AG09309 (cell line): ENCODE measurements at places on chromosomes 4 and X.

DNA sequence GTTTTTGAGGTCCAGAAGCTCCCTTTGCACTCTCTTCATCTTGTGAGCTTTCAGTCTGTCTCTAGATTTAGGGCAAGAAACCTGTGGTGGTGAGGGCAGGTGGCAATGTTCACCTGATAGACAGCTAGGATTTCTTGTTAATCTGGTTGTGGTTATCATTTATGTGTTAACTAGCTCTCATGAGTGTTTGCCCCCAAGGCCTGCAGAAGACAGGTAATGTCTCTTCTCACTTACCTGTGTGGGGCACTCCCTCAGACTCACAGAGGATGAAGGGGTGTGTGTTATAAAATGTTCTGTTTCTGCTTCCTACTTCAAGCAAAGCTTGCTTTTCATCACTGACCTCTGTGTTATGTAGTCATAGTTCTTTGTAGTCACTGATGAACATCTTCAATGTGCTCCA, 17.8 kb downstream of the EGF start:
- DNase-seq: no peak

DNA sequence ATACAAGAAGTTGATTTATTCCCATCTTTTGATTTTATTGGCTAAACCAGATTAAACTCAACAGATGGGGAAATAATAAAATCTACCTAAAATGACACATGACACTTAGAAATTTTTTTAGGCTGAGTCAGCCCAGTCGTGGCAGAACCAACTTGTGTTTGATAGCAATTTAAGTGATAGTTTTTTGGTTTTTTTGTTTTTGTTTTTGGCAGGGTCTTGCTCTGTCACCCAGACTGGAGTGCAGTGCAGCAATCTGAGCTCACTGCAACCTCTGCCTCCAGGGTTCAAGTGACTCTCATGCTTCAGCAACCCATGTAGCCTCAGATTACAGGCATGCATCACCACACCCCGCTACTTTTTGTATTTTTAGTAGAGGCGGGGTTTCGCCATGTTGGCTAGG, 370.3 kb upstream of the NOCT start:
- no peak for DNase-seq

GRCh38 chr4:113502906-113503305, 258.6 kb downstream of the CAMK2D start:
- no peak for DNase-seq

DNA sequence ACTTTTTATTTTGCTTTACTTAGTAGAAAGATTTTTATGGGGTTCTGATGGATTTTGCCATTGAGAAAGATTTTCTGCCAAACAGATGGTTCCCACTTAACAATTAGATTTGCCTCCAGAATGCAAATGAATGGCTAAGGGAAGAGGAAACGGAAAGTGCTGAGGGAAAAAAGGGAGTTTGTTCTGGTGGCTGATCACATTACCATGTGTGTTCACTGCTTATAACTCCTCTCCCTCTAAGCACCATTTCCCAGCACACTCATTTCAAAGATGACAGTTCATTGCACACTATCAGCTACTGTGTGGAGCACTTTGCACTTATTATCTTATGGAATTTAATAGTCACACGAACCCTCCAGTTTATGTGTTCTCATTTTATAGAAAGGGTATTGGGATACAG, 68.0 kb upstream of the GRID2 start:
- no peak for DNase-seq

- DNase-seq: peak; percentile 16
Observed at GRCh38 chrX:68433155-68433980, at the start of gene OPHN1. Gene OPHN1 (minus strand): TSS chrX:68433495. CDS start chrX:68433020, 475 bp downstream.

DNA sequence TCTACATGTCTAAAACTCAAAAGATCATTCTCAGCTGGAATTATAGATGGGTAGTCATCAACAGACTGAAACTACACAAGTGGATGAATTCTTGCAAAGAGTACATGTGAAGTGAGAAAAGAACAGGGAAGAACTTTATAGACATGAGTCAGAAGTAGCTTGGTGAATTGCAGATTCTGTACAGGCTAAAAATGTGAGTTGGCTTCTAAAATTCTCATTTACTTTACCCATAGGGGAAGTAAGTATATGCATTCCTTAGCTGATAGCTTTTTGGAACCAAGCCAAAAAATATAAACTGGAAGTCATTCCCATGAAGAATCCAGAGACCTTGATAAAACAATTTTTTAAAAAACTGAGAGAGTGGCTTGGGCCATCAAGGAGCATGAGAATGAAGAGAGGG, 584.2 kb upstream of the FTHL17 start:
- peak; percentile 16 for DNase-seq

GRCh38 chr4:24131954-24132673, 242.3 kb upstream of the PPARGC1A start:
- DNase-seq: no peak

DNA sequence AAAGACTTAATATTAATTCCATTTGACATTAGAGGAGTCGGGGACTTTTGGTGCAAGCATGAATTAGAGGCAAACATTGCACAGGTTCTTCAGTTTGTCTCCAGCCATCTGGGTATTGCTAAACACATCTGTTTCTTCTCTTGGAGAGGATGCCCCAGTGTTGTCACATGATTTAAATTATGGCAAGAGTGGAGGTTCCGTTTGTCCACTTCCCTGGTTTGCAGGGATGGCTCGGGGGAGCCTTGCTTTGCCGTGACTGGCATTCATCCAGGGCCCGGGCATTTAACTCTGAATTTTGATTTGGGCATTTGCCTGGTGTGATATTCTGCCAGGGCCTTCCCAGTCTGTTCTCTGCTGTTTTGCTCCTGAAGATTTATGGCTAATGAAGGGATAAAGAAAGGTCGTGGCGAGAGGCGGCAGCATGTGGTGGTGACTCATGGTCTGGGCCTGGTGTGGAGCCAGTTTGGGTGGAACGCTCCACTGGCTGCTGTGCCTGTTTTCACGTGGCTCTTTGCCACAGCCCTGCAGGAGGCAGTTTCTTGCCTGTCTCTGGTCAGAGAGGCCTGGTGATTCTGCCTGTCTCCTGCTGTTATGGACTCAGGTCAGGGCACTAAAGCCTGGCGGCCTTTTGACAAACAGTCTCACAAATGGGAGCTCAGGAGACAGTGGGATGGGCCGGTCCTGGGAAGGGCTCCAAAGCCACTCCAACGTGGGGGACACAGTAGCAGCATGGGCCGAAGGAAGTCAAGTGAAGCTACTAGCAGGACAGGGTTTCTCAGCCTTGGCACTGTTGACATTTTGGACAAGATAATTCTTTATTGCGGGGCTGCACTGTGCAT, 99.4 kb upstream of the PGRMC2 start:
- peak; percentile 92 for DNase-seq

GRCh38 chr4:1201851-1202525, 29.6 kb upstream of the SPON2 start:
- peak; percentile 46 for DNase-seq

GRCh38 chr4:115229873-115230272, 116.5 kb upstream of the NDST4 start:
- DNase-seq: no peak

- no peak for DNase-seq
Observed at GRCh38 chr4:183011213-183011907, 87.7 kb upstream of the WWC2 start.

DNA sequence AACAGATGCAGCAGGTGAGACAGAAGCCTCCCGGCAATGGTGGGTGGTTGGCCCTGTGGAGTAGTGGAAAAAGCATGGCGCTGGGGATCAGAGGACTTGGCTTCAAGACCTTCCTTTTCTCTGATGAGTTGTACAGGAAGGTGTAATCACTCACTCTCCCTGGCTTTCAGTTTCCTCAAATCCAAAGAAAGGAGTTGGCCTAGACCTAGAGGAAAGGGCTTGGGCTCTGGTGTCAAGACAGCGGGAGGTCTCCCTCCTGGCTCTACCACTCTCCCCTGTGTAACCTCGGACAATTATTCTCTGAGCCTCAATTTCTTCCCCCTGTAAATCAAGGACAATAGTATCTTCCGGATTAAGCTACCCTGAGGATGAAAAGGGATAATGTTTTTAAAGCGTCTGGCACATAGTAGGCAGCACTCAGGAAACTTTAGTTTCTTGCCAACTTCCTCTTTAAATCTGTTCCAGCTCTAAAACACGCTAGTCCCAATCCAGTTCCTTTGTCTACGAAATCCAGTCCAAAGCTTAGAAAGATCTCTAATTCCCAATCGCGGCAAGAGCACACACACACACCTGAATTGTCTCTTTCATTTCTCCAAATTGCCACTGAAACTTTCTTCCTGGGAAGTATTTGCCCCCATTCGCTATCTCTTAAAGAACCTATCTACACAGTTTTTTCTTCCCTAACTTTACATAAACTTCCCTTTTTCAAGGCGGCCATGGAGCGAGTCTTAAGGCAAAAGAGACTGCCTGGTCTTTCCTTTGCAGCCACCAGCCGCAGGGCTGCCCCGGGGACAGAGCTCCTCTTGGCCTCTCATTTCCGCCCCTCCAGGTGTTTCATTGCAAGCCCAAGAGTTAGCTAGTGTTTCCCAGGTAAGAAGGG, 29.9 kb upstream of the GPC4 start:
- no peak for DNase-seq

DNA sequence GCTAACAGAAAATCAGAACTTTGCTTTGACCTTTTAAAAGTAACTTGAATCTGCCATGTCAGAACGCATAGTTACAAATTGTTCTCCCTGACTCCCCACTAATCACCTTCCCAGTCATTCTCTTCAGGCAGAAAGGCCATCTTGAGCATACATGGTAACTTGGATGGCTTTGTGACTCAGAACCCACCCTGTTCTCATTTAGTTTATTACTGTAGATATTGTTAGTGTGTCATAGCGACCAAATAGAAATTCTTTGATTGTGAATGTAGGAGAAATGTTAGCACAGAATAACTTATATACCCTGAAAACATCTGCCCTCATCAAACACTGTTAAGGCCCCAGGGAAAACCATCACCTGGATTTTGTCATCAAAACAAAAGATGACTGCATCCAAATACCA, 382.0 kb downstream of the MAGEB5 start:
- no peak for DNase-seq

GRCh38 chr4:56656346-56656643, 24.8 kb downstream of the HOPX start:
- DNase-seq: no peak

DNA sequence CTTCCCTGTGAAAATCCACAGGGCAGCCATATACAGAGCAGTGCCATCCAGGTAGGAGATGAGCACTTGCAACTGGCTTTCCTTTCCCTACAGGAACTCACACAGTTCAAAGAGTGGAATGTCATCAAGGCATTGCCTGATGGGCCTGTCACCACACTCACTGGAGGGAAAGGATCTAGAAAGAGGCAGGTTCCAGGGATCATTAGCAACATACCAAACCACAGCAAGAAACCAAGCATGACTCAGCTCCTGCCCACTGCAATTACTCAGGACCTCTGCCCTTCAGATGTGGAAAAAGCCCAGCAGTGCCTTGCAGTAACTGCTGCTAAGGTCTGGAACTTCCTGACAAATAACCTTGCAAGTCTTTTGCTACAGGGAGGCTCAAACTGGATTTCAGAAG, 101.2 kb downstream of the ZNF674 start:
- DNase-seq: peak; percentile 73

DNA sequence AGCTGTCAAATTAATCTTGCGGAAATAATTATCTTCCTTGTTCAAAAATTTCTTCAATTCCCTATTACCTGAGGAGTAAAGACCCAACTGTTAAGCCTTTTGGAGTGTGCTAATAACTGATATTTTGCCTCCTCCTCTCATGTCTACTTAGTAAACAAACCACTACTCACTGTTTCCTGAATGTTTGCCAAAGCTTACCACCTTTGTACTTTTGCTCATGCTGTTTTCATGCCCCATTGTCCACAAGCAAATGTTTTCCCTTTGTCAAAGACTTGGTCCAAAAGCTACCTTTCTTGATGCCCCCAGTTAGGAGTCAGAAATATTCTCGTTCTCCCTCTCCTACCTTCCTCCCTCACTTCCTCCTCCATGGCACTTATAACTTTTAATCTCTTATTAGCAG, 226.1 kb downstream of the ENOX2 start:
- DNase-seq: no peak

DNA sequence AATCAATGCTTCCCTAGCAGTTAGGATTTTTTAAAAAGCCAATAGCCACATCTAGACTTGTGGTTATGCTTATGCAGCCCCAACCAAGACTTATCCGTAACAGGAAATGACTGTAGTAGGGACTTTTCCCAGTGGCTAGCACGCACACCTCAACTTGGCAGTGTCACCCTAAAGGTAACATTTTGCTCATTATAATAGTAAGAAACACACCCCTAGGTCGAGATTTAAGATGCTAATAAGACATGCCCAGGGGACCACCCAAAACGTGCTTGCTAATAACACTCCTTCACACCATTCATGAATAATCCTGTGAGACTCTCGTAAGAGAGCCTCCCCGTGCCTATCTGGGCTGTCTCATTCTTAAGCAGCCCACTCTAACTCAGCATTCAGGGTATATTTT, 195.3 kb downstream of the CHIC1 start:
- no peak for DNase-seq
